NCI-H1048 (cell line): ENCODE measurements at places on chromosomes 11 and 22.

DNA sequence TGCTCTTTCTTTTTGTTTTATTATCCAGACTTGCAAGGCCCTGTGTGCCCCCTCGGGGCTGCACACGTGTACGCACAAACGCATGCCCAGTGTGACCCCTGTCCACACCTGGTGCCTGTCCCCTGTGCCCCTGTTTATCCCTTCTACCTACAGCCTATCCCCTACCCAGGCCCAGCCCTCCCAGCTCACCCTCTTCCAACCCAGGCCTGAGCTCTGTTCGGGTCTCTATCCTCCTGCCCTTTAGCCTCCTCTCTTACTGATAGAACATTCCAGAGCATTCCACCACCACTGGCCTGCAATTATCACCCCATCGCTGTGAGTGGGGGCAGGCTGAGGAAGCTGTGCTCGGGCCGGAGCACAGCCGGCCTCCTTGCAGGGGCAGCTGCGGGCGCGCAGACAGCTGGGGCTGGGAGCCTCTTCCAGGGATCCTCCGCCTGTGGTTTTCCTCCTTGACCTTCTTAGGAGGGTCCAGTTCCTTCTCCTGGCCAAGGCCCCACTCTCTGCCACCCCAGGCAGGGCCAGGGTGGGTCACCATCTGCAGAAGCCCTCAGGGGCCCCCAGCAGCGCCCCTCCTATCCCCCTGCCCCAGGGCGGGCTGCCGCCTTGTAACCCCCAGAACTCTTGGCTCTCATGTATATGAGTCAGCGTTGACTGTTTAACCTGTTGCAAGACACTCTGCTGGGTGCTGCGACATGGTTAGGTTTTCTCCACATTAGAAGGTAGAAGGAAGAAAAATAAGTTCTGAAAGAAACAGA is 41.8 kb upstream of the KCNQ1OT1 start:
- DNase-seq, result no peak

- DNase-seq, result no peak
Measured at GRCh38 chr22:21450858-21451353, 16.3 kb upstream of the TMEM191C start.

GRCh38 chr11:57330029-57330428 is 5.3 kb upstream of the TNKS1BP1 start:
- DNase-seq, result no peak

GRCh38 chr11:64384981-64385944 is 26.3 kb downstream of the RPS6KA4 start:
- DNase-seq, result no peak

DNA sequence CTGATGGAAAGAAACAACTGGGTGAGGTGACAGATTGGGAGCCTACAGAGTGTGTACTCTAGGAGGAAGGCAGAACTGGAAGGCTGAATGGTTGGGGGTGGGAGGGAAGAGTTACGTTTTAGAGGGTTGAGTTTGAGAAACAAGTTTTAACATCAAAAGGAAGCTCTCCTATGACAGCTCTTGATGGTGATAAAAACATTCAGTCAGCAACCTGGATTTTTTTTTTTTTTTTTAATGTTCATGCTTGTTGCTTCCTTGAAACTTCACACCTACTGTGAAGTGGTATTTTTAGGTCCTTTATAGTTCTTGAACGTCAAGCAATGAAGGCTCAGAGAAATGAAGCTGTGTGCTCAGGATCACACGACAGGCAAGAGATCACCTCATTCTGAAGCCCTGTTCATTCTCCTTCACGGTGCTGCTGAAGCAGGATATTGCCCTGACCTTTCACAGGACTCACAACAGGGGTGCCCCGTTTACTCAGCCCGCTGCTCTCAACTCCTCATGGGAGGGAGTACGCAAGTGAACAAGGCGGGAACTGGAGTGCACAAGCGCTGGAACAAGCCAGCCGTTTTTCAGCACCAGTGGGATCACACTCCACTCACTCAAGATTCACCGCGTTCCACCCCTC is 1.6 kb upstream of the TMEM109 start:
- DNase-seq, result no peak

GRCh38 chr11:125569915-125570621 is 791 bp downstream of the EI24 start:
- no peak for DNase-seq

- no peak for DNase-seq
Measured at GRCh38 chr11:3954448-3955298, 99.2 kb downstream of the STIM1 start.

GRCh38 chr11:129743112-129743815 is 72.4 kb upstream of the TMEM45B start:
- DNase-seq, result no peak

GRCh38 chr11:91946397-91946951 is 278.1 kb upstream of the FAT3 start:
- DNase-seq, result no peak
